Muscle of back (tissue), 13 donors: ENCODE measurements at places on chromosomes 3 and 15.

DNA sequence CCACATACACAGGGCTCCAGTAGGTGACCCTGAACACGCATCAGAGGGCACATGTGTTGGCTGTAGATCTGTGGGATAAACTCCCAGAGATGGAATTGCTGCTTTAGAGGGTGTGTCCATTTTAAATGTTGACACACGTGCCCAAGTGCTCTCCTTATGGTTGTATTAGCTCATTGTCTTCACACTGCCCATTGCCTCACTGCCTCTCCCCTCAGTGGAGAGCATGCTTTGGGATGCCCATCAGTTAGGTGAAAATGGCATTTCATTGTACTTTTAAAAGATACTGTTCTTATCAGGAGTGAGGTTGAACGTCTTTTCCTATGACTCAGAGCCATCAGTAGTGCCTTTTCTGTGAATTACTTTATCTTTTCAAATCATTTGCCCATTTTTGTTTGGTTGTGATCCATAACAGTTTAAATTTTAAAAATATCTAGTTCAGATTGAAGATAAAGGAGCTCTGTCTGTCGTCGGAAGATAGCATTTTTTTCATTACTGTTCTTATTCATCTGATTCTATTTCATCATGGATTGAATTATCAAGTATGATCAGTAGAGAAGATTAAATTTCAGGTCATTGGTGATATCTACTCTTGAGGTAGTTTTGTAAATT is 120.7 kb downstream of the CHDH start:
- no peak for DNase-seq

GRCh38 chr3:132245552-132246142 is 71.6 kb upstream of the ACP3 start:
- DNase-seq, result peak; percentile 41

DNA sequence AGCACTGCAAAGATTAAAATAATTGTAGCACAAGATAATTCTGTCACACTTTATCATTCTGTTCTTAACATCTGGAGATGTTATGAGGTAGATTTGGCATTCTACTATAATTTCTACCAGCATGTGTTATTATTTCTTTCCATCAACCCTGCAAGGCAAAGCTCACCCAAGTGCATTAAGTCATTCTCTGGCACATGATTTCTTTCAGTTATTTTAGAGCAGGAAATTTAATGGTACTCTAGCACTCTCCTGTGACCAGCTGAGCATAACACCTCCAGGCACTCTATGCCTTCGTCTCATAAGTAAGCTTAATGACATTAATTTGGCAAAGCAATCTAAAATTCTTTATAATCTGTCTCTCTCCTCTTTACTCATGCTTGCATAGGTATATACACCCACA is 300.2 kb upstream of the GPR149 start:
- peak; percentile 85 for DNase-seq

GRCh38 chr15:96150254-96150653 is 180.2 kb upstream of the NR2F2 start:
- DNase-seq, result no peak

GRCh38 chr3:71011565-71012287 is 571.8 kb downstream of the FOXP1 start:
- no peak for DNase-seq

- no peak for DNase-seq
These were observed 573.6 kb upstream of the ARRDC4 start for GRCh38 chr15:97386940-97387339.

DNA sequence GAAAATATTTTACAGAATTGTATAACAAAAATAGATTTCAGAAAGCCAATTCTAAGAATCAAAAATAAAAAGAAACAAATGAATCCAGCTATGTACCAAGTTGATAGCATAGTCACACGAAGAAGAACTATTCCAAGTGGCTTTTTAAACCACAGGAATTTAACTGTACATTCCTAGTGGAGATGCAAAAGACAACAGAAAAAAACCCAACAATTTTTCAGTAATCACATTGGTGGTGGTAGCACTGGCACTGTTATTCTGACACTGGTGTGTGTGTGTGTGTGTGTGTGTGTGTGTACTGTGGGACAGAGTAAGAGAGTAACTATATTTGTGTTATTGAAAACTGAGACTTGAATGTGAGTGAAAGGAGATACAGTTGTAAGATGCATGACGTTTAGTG is 9.1 kb downstream of the BFSP2 start:
- DNase-seq, result peak; percentile 45

DNA sequence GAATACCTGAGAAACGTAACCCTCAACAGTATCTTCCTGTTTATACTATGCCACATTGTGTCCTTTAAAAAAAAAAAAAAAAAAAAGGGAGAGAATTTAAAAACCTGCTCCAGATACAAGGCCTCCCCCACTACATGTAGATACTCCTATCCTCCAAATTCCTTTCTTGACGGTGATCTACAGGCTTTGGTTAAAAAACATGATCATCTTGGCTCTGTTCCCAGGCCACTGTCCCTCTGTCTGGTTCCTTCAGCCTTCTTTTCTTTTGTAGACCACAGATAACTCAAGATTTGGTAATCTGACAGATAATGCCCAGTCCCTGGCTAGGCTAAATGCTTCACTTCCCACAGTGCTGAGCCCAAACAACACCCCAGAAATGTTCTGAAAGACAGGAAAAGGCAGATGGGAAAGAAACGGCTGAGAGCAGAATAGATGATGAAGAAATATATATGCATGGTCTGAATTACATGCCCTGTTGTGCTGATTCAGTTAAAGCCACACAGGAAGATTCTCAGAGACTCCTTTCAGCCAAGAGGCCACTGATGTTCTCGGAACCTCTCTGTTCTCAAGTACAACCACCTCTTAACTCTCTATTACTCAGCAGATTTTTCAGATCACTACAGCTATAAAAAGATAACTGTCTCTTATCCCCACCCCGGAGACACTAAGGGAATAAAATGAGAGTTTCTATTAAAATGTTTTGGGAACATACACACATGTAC is 48.3 kb downstream of the NPTN start:
- no peak for DNase-seq

- no peak for DNase-seq
These were observed 487.1 kb upstream of the CBLB start for GRCh38 chr3:106355873-106356272.

GRCh38 chr15:72836676-72837330 is 53.2 kb upstream of the ADPGK start:
- peak; percentile 36 for DNase-seq

GRCh38 chr15:89858661-89859458 is 34.9 kb downstream of the AP3S2 start:
- DNase-seq, result no peak

DNA sequence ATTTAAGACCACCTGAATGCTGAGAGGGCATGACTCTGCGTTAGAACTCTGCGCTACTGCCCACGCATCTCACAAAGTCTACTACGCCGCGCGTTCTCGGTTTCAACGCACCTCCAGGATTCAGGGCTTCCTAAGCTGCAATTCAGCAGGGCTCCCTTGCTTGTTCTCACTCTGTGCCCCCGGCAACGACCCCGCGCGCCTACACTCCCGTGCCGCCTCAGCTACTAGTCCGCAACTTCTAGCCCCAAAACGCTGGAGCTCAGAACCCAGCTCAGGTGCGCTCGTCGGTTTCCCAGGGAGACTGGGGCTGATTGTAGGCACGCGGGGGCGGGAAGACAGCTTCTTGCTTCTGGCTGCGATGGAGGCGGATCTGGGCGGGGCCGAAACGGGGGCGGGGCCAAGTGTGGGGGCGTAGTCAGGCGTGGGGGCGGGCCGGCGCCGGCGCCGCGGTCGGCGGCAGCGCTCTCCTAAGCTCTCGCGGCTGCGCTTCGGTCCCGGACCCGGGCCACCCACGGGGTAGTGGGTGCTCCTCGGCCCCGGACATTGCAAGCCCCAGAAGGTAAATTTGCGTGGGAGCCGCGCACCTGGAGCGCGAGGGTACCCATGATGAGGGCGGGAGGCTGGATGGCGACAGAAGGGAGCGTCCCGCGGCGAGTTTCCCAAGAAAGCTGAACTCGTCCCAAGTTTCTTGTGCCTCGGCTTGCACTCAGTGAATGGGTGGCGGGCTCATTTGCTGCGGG is at the start of gene ARHGEF26:
Gene ARHGEF26, plus strand, starts transcription at position 430 of the 740 bp plus-strand sequence. CDS start 603 bp downstream, outside the sequence.
- peak; percentile 74 for DNase-seq

DNA sequence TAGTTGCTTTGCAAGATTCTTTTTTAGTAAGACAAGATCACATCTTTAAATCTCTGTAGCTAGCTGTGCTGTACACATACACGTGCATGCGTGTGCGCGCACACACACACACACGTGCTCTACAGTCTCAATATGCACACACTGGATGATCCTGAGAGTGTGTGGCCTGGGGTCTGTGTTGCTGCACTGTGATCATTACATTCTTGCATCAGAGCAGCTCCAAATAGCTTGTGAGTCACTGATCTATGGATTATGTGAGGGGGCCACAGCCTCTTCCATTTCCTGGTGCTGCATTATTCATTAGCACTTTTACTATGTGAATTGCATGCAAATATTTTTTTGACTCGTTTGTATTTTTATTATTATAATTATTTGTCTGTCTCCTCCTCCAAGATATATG is 34.6 kb downstream of the MCTP2 start:
- DNase-seq, result no peak
